Activated CD4-positive, alpha-beta T cell treated with anti-CD3 and anti-CD28 coated beads for 36 hours (primary cell): ENCODE measurements at places on chromosomes 6 and 20.
A peak's percentile ranks its signal among the peaks of the same experiment; 100 is the strongest.

- DNase-seq = no peak
These were observed 396.0 kb upstream of the BTBD3 start for GRCh38 chr20:11521476-11522365.

GRCh38 chr6:131954059-131954774 is 3.0 kb upstream of the CCN2 start:
- DNase-seq = no peak

- no peak for DNase-seq
These were observed 6.2 kb downstream of the CSE1L start for GRCh38 chr20:49052334-49052733.

DNA sequence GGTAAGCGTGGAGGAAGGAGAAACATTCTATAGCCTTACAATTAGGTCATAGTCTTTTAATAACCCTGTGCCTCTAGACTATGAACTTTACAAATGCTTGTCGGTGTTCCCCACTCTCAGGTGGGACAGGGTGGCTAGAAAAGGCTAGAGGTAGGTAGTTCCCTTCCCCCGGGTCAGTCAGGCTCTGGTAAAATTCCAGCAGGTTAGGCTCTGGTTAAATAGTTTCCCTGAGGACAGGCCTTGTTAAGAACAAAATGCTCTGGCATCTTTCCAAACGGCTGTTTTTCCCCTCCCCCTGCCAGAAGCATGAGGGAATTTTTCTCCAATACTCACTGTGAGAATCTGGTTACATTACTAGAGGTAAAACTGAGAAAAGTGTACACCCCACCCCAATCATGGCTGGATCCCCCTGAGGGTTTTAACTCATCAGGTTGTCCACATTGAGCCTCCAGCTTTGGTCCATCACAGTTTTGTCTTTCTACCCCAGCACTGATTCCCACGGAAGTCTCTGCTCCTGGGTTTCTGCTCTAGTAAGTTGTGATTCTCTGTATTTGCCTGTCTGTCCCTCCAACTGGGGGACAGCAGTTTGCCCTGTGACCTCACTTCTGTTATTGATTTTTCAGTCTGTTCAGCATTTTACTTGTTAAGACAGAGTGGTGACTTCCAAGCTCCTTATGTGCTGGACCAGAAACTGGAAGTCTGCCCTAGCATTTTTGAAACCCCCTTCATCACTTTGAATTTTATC is 84.7 kb upstream of the ADGRF1 start:
- no peak for DNase-seq

DNA sequence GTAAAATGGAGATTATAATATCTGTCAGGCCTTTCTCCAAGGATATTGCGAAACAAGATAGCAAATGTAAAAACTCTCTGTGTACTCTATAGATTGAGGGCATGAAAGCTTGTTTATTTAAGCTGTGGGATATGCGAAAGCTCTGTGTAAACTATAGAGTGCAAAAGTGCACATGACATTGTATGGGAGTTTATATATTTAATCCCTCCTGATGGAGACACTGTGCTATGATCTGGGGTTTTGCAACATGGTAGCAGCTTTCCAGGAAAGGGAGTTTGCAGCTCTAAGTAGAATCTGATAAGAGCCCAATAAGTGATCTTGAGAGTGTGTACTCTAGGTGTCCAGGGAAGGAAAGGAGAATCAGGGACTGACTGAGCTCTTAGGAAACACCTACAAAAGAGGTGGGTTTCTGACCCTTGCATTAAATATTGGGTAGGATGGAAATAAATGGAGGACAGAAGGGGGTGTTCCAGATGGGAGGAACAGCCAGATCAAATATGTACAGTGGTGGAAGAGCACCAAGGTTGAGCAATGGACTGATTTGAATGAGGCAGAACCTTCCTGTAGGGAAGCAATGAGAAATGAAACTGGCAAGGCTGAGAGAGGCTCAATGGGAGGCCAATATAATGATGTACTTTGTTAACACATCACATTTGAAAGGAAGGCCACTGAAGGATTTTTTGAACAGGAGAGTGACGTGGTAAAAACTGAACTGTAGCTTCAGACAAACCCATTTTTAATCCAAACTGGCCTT is 450.1 kb downstream of the GJA1 start:
- DNase-seq = no peak

- no peak for DNase-seq
These were observed 58.0 kb downstream of the LRRC1 start for GRCh38 chr6:53852805-53853204.

DNA sequence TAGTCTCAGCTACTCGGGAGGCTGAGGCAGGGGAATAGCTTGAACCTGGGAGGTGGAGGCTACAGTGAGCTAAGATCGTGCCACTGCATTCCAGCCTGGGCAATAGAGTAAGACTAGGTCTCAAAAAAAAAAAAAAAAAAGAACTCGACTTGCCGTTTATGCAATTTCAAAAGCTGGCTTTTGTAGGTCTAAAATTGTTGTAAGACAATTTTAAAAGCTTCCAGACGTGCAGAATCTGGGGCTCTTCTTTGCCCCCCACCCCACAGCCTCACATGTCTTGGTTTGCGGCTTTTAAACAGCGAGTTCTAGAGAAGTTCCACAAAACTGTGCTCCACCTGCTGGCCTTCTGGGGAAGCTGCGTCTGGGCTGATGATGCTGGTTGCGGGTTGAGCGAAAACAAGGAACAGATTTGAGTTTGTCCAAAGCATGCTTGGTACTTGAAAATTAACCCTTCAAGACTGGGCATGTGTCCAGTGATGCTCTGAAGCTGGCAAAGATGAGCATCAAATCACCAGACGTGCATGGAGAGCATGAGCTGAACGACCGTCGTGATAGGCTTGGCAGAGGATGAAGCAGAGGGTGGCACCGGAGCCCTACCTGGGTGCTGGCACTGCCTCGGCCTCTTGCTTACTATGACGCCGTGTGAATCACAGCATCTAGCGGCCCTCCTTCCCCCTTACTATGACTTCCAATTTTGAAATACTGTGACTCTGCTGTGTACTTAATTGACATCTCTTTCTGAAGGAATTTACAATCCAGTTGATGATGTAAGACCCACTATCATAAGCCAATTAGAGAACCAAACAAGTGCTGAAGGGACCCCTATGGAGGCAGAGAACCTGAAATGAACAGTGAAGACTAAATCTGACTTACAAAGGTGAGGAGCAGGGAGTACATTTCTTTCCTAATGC is 171.4 kb downstream of the GMPR start:
- peak; percentile 77 for DNase-seq

GRCh38 chr6:96626759-96627364 is 63.9 kb downstream of the FHL5 start:
- no peak for DNase-seq
